Ascending aorta (tissue), 2 donors: ENCODE measurements at places on chromosomes 3 and 15. TPM values are rescaled to one million over a fixed set of nuclear protein-coding genes. Genes with fewer than 3 reads are reported as not detected.

Gene CLPX
- total RNA-seq, result 13.7 TPM

- DNase-seq, result no peak
Observed at GRCh38 chr15:48569591-48570302, 75.8 kb downstream of the FBN1 start.

GRCh38 chr15:80250614-80251427 is 1.2 kb downstream of the CTXND1 start:
- peak; percentile 8 for DNase-seq

DNA sequence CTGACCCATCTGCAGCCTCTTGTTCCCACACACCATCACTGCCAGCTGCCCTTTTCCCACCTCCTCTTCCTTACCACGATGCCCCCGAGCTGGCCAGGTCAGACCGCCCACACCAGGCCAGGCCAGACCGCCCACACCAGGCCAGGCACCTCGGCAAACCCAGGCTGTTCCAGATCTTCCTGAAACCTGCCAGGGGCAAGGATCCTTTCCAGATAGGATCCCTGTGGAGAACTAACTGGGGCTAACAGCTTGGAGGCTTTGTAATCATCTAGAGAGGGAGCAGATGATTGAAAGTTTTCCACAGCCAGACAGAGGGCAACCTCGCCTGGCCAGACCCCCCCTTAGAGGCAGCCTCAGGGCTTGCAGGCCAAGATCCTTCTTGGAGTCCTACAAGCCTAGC is 287.3 kb upstream of the TLE3 start:
- DNase-seq, result no peak

DNA sequence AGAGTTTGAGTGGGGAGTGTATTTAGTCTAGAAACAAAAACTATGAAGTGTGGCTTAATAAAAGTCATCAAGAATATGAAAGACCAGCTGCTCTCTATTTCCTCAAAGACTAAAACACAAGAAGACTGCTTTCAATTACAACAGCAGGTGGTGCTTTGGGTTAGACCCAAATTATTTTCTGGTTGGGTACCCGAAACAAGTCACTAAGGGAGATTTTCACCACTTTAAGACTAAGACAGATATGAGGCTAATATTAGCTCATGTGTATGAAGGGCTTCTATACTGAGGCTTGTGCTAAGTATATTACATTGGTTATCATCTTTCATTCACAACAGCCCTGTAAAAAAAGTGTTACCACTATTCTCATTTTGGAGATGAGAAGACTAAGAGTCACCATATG is 43.1 kb downstream of the COL8A1 start:
- no peak for DNase-seq
